Vagina (tissue), 2 donors: ENCODE measurements at places on chromosomes 7 and 10.

- DNase-seq = peak; percentile 88
Measured at GRCh38 chr7:45181991-45182855, 24.6 kb downstream of the RAMP3 start.

DNA sequence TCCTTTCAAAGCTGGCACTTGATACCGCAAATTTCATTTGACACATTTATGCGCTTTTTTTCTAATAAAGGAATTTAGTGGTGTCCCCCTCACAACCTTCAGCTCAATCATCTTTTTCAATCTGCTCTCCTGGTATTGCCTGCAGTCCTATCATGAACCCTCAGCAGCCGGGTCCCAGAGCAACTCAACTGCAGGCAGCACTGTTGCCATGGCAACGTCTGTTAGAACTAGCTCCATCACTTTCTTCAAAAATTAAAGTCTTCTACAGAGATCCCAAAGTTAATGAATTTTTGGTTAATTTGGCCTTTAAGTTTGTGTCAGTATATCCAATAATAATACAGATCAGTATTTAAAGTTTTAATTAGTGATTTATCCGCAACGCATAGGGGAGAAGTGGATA is 136.1 kb upstream of the TARP start:
- no peak for DNase-seq

GRCh38 chr10:30857803-30858202 is 173.9 kb downstream of the ZNF438 start:
- DNase-seq = no peak

- DNase-seq = no peak
Measured at GRCh38 chr10:110444004-110444337, 53.7 kb upstream of the DUSP5 start.

DNA sequence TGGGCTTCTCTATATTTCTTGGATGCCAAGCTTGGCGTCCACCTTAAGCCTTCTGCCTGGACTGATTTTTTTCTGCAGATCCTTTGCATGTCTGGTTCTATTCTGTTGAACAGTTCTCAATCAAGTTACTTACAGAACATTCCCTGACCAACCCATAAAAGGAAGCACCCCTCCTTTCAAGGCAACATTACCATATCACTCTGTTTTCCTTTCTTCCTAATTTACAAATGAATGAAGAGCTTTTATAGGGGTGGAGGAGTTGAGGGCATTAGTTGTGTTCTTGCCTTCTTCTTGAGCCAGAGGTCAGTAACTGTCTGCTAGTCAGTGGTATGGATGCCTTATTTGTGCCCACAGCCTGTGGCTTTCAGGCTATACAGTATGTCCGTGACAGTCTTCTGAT is 361.0 kb downstream of the PHTF2 start:
- DNase-seq = no peak

DNA sequence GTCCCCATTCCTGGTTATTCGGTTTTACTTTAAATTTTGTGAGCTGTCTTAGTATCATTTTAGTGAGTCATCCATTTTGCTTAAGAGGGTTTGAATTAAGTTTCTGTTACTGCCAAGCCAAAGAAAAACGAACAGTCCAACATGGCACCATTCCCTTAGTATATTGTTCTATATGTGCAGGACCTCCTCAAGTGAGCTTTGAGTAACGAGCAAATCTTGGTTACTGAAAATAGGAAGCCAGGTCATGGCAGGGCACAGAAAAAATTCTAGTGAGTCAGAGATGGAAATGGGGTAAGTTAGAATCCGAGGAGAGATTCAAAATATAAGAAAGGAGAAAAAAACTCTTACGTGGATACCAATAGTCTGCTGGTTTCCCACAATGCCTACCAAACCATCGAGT is 292.9 kb downstream of the BAMBI start:
- DNase-seq = no peak

DNA sequence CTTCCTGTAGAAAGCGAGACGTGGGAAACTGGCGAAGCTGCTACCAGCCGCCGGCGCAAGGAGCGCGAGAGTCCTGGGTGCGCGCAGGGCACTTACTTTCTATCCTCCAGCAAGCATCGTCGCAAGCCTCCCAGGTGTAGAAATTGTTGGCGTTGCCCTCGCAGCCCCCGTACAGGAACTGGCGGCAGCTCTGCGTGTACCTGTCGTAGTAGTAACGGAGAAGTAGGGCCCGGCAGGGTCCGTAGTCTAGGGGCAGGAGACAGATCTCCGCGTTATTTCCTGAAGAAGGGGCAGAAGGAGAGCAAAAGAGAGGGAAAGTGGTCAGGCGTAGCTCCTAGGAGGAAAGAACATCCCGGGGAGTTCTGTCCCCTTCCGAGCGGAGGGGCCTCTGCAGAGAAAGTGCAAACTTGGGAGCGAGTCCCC is 501 bp downstream of the TFPI2 start:
- no peak for DNase-seq

GRCh38 chr10:18230794-18231193 is 90.6 kb downstream of the CACNB2 start:
- DNase-seq = no peak

- DNase-seq = no peak
Measured at GRCh38 chr10:81082621-81083376, 545.1 kb downstream of the SH2D4B start.

GRCh38 chr7:50614721-50615518 is 49.7 kb upstream of the DDC start:
- no peak for DNase-seq

GRCh38 chr10:55750458-55750857 is 610.6 kb downstream of the ZWINT start:
- no peak for DNase-seq

- no peak for DNase-seq
Measured at GRCh38 chr10:5831446-5831782, 18.2 kb upstream of the GDI2 start.

DNA sequence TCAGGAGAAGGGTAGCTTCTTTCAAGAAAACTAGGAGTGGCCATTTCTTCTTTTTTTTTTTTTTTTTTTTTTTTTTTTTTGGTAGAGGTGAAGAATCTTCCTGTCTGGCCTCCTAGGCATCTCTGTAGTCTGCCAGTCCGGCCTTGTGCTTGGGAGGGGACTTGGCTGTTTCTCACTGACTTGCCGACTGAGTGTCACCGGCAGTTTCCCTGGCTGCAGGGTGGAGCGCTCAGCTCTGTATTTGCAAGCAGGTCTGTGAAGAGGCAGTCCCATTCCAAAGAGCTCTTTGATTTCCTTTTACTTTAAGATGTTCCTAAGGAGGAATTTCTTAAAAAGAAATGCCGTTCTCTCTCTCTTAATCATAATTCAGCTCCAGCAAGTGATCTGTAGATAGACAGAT is 212.6 kb downstream of the ADRA2A start:
- DNase-seq = no peak

- no peak for DNase-seq
Measured at GRCh38 chr7:13603661-13604060, 385.8 kb downstream of the ETV1 start.

GRCh38 chr10:7551950-7552716 is 114.6 kb downstream of the ITIH5 start:
- no peak for DNase-seq

- DNase-seq = no peak
Measured at GRCh38 chr10:69337296-69338132, 59.2 kb downstream of the HK1 start.

DNA sequence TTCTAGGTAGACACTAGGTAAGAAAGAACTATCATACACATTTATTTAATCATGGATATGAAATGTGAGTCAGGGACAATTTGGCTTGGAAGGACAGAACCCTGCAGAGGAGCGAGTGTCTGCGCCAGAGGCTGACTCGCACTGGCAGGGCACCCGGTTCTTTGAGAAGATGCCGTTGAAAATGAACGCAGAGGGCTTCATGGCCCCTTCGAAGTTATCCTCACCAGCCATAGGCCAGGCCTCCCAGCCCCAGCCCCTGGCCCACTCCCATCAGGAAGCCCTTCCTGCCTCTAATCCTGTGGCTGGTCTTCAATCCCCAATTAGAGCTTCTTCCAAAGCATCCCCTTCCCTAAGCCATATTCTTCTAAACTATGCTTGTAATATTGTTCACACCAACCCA is 239.8 kb downstream of the TCERG1L start:
- DNase-seq = no peak

DNA sequence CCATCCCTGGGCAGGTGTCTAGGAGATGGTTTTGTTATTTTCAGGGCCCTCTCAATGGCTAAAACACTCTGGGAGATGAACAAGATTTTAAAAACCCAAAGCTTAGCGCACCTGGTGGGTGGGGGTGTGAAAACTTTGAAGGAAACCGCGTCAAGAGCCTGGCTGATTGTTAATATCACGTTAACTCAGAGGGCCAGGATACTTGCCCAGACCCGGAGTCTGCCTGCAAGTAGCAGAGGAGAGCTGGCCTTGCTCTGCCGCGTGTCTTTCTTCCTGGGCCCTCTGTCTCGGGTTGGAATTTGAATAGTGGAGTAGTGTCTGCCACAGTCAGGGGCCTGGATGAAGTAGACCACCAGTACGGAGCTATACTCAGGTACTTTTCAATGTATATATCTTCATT is 1.1 kb downstream of the MGMT start:
- DNase-seq = peak; percentile 25

DNA sequence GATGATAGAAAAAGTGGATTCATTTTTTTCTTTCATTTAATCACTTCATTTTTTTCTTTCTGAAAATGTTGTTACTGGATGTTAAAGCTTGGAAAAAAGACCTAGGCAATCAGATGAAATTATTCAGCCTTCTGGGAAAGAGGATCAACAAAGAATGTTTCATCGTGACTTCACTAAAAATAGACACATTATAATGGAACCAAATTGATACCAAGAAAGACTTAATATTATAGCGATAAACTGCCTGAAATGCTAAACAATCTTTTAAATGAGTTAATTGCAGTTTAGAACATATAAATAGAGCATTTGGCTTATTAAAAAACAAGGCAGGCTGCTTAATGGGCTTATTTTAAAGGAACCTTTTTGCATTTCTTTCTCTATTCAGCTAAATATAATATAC is 25.6 kb upstream of the TMEM229A start:
- no peak for DNase-seq

DNA sequence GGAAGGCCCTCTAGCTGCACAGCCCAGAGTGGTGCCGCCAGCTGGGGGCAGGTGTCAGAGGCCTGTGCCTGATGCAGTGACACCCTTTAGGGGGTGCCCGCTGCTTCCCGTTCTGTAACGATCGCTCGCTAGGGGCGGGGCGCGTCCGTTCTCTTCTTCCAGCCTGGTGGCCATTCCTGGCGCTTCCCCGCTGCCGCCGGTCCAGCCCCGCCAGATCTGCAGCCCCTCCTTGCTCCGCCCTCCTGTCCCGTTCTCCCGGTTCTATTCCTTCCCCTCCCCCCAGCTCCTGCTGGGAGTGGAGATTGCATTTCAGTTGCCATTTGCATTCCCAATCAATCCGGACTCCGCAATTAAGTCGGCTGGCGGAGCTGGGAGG is 39.2 kb downstream of the AGAP3 start:
- DNase-seq = no peak

DNA sequence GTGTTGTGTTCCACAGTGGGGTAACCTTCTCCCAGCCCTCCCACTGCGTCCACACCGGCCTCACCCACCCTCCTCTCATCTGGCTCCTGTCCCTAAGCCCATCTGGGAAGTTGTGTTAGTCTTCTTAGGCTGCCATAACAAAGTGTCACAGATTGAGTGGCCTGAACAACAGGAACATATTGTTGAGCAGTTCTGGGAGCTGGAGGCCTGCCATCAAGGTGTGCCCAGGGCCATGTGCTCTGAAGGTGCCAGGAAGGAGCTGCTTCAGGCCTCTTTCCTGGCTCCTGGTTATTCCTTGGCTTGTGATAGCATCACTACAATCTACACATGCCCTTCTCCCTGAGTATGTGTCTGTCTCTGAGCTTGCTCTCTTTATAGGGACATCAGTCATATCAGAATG is 327.6 kb upstream of the COBL start:
- no peak for DNase-seq

DNA sequence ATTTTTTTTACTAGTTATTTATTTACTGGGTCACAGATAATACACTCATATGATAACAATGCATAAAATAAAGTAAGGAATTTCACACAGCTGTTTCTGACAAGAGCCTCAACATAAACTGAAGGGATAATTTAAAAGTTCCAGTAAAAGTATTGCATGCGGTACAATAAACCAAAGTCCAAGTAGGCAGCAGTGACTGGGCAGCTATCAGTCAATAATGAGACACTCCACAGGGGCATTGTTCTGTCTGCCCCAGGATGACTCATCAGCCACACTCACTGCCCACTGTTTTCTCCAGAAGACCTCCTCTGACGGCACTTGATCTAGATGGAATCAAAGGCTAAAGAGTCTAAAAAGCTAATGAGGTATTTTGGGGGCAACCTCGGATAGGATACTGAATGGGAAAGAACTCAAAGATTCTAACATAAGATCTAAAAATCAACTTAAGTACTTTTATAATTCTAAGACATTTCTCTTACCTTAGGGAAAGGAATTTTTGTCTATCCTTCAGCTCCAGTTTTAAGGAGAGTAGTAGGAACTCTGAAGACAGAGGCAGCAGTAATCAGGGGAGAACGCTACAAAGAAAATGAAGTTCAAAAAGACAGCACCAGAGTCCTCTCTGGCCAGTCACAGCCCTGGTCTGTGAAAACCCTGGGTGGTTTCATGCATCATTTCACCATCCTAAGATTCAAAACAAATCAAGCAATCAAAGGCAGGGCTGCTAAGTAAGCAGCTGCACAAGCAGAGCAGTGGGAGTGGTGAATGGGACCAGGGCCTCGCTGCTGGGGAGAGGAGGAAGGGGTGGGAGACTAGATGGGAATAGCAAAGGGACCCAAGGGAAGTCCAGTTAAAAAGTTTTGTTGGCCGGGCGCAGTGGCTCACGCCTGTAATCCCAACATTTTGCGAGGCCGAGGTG is 175.1 kb downstream of the AVL9 start:
- DNase-seq = no peak

DNA sequence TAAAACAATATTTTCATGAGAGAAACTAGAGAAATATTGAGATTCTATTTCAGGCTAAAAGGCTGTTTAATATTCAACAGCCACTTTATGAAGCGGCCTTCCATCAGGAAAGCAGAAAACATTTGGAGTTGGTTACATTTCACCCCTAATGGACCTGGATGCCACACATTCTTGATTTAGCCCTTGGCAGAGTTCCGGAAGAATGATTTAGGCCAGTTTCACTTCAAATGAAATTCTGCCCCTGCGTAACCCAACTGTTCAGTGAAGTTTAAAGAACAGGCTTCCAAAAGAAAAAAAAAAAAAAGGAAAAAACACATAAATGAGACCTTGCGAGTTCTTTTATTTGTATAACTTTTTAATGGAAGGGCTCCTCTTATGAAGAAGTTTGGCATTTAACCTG is 239.2 kb upstream of the AKR1E2 start:
- no peak for DNase-seq

- no peak for DNase-seq
Measured at GRCh38 chr10:111506266-111507034, 429.6 kb downstream of the ADRA2A start.

- no peak for DNase-seq
Measured at GRCh38 chr7:24793982-24794648, 36.9 kb upstream of the GSDME start.

- peak; percentile 72 for DNase-seq
Measured at GRCh38 chr10:131569851-131570715, 258.6 kb upstream of the TCERG1L start.
